ENCODE measurements at places on chromosomes 12 and 14.
A peak's percentile ranks its signal among the peaks of the same experiment; 100 is the strongest.

- no peak for DNase-seq
Measured at GRCh38 chr14:95272057-95272456, 47.7 kb downstream of the CLMN start.

GRCh38 chr12:3757261-3757660, 4.4 kb upstream of the CRACR2A start:
- DNase-seq, result no peak

- no peak for DNase-seq
Measured at GRCh38 chr12:118840399-118840798, 140.9 kb upstream of the SRRM4 start.

GRCh38 chr14:98008381-98009113, 1211.4 kb downstream of the VRK1 start:
- DNase-seq, result no peak

DNA sequence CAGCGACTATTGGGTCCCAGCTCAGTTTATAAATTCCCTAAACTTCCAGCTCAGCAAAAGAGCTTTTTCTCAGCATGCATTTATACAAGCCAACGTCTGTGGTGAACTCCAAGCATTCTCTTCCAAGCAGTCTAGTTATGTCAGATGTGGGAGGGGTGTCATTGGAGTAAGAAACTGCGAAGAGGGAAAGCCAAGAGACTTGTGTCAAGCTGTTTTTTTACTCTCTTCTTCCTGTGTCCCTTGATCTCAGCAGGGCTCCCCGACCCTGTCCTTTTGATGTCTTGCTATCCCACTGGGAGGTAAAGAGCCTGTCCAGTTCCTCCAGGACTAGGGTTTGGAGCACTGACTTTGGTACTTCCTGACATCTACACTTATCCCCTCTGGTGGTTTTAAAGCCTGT, 69.0 kb downstream of the PPM1H start:
- DNase-seq, result peak; percentile 24

GRCh38 chr14:51821822-51822221, 38.6 kb upstream of the GNG2 start:
- DNase-seq, result no peak

GRCh38 chr14:103247169-103247606, 86.8 kb upstream of the EIF5 start:
- DNase-seq, result no peak

GRCh38 chr12:117836999-117837736, 131.6 kb downstream of the KSR2 start:
- DNase-seq, result peak; percentile 96

DNA sequence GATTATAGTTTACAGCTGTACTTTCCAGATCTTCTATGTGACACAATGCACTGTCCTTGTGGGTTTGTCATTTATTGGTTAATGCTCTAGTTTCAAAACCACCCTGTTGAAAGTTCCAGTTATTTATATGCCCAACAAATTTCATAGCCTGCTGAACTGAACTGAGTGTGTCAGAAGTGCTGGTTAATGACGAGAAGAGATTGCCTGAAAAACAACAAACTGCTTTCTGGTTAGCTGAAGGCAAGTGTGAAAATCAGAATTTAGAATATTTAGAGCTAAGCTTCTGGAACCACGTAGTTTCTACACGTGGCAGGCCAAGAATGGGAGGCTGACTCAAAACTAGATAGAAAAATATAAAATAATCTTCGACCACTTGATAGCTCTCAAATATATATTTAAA, 19.1 kb upstream of the RIN3 start:
- no peak for DNase-seq

GRCh38 chr12:114992443-114992842, 308.5 kb upstream of the TBX3 start:
- DNase-seq, result peak; percentile 26

DNA sequence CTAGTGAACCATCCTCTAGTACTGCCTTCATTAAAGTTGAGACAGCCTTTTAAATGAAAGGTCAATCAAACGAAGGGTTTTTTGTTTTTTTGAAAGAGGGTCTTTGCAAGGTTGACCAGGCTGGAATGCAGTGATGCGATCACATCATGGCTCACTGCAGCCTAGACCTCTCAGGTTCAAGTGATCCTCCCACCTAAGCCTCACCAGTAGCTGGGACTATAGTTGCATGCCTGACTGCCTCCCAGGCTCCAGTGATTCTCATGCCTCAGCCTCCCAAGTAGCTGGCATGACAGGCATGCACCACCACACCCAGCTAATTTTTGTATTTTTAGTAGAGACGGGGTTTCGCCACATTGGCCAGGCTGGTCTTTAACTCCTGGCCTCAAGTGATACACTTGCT, 114.6 kb upstream of the SINHCAF start:
- DNase-seq, result peak; percentile 3

GRCh38 chr12:56346675-56347074, 8.0 kb downstream of the IL23A start:
- no peak for DNase-seq

- no peak for DNase-seq
Measured at GRCh38 chr12:128047266-128048060, 219.5 kb upstream of the TMEM132C start.

- no peak for DNase-seq
Measured at GRCh38 chr12:62726471-62726980, 208.4 kb downstream of the PPM1H start.

- no peak for DNase-seq
Measured at GRCh38 chr12:52073531-52074381, 4.0 kb downstream of the ATG101 start.

DNA sequence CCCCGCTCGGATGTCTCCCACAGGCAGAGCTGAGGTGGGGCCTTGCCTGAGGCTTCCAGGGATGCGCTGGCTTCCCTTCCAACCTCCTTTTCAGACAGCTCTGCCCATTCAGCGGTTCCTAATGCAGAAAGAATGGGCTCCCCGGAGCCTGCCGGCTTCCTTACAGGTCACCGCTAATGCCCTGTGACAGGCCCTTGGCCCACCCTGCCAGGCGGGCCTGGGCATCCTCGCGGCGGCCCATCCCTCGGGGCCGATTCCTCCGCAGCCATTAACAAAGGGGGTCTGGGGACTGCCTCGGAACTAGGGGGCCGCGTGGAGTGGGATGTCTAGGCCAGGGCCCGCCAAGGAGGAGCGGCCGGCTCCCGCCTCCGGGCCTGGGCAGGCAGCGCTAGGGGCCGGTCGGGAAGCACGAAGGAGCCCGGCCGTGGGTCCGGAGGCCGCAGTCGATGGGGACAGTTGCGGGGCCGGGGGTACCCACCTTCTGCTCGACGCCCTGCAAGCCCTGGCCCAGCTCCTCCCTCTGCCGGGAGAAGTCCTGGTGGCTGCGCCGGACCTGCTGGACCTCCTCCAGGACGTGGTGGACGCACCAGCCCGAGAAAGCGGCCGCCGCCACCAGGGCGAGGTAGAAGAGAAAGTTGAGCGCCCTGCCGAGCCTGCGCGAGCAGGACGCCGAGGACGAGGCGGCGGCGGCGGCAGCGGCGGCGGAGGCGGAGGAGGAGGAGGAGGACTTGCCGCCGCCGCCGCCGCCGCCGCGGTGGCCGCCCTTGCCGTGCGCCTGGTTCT, 738 bp downstream of the CKAP4 start:
- peak; percentile 94 for DNase-seq

- DNase-seq, result peak; percentile 32
Measured at GRCh38 chr12:125271892-125272291, 206.7 kb downstream of the AACS start.

GRCh38 chr12:105967038-105967776, 171.5 kb downstream of the NUAK1 start:
- DNase-seq, result no peak

GRCh38 chr14:93304771-93305170, 28.1 kb downstream of the BTBD7 start:
- no peak for DNase-seq

GRCh38 chr12:32390572-32391219, 8.7 kb upstream of the FGD4 start:
- DNase-seq, result peak; percentile 44

DNA sequence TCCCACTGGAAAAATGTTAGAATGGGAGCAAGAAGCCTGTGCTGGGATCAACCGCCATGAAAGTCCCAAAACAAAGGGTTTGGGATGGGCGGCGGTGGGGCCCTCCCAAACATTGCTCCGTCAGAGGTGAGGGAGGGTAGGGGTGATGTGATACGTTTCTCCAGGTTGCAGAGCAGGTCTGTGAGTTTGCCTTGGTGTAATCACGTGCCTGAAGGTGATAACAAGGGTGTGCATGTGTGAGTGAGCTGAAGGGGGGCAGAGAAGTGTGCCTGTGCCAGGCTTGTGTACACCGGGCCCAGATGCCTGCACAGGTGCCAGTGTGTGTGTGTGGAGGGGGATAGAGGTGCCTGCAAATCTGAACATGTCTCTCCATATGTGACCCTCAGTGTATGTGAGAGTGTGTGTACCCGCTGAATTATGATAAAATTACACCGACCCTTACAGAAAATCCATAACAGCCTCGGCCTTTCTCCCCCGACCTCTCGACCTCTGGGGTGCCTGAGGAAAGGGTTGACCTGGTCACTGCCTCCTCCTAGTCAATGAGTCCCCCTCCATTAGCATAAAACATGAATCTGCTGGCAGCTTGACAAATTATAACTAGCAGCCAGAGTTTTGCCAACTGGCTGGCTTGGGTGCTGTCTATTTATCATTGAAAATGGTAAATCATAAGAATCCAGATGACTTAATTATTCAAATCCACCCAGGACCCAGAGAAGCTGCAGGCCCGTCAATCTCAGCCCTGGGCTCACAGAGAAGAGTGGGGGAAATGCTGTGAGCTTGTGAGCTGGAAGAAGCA, 55.6 kb downstream of the SMUG1 start:
- no peak for DNase-seq

DNA sequence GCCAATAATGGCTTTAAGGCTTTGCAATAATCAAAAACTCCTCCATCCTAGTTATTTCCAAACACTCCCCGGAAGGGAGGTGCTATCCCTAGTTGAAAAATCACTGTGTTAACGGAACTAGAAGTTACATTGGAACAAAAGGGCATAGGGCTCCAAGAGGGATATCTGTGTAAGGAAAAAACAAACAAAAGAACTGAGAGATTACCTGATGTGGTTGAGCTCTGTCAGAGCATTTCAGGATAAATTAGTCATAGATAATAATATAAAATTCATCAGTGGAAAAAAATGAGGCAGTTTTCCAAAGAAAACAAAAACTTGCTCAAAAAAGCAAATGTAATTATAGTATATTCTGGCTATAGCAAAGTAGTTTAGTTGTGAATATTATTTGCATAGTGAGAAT, 27.4 kb upstream of the PAPLN start:
- no peak for DNase-seq

GRCh38 chr12:124881123-124881522, 17.5 kb upstream of the SCARB1 start:
- no peak for DNase-seq

DNA sequence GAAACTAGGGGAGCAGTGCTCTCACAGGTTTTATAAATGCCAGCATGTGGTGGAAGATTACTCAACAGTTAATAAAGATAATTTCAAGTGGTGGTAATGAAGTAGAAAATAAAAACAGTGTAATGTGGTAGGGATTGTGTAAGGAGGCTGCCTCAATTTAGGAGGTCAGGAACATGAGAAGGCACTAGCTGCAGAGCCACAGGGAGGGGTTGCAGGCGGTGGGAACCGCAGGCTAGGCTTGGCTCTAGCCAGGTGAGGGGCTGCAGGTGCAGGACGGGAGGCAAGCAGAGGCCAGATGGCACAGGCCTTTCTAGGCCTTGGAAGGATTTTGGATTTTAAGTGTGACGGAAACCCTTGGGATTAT, 768 bp downstream of the METTL25 start:
- no peak for DNase-seq

DNA sequence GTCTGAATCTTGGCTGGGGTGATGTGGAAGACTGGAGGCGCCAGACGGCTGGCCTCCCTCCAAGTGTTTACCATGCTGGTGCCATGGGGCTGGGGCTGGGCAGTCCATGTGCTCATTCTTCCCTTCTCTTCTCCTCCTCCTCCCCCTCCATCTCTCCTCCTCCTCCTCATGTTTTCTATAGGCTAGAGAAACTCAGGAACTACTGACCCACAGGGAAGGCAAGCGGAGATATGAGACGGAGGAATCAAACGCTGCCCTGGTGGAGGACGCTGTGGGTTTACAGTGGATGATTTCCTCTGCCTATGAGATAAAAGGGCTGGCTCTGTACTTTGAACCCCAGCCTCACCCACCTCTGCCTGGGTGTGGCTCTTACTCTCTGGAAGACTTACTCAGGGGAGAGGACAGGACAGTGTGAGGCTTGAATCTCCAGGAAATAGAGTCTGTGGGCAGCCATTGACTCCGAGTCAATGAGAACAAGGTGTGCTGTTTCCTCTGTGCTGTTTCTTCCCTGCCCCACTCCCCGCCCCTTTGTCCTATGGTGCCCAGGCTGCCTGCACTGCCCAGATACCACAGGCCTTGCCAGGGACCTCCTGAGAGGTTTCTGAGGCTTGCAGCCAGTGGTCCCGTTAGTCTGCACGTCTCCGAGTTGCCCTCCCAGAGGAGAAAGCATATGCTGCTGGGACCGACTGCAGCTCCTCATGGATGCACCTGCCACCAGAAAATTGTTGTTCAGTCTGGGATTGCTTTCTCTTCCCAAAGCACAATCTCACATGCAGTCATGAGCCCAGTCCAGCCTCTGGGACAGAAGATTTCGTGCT, 132.6 kb upstream of the ARHGAP5 start:
- DNase-seq, result no peak

DNA sequence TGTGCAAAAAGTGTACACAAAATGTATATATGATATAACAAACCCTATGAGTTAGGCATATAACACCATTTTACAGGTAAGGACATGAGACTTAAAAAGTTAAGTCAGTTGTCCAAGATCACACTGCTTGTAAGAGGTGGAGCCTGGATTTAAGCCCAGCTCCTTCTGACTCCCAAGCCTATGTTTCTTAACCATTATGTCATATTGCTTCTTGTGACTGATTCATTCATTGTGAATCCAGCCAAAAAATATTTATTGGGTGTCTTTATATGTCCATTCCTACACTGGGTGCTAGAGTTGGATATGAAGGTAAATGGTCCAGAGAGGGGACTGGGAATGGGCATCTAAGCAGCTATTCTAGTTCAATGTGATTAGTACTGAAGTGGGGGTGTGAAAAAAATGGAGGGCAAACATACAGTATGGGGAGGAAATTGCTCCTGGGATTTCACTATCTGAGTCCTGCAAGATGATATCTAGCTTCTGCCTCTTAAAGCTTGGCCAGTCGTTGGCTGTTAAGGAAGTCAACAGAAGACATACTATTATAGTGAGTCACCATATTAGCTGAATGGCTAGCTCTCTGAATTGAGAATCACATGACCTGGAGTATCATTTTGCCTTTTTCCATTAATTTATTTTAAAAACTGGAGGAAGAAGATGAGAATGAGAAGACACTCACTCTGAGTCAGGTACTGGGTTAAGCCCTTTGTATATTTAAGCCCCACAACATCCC, 28.8 kb downstream of the PAX9 start:
- DNase-seq, result no peak

DNA sequence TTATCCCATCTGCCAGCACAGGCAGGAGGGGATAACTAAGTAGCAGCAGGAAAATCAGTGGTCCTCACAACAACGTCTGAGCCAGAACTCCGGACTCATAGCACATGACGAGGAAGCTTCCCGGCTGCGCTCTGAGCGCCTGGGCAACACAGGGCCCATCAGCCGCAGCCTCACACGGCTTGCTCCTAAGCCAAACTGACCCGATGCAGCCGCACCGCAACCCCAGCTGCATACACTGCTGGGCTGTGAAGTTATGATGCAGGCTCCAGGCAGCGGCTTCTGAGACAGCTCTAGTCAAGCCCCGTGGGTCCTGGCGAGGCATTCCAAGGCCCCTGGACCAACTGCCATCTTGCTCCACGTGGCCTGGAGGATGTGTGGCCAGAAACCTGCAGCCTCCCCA, 28.1 kb downstream of the ZFYVE21 start:
- no peak for DNase-seq
